Mucosa of descending colon (tissue), 3 donors: ENCODE measurements at places on chromosomes 1 and 21.
A peak's percentile ranks its signal among the peaks of the same experiment; 100 is the strongest.

DNA sequence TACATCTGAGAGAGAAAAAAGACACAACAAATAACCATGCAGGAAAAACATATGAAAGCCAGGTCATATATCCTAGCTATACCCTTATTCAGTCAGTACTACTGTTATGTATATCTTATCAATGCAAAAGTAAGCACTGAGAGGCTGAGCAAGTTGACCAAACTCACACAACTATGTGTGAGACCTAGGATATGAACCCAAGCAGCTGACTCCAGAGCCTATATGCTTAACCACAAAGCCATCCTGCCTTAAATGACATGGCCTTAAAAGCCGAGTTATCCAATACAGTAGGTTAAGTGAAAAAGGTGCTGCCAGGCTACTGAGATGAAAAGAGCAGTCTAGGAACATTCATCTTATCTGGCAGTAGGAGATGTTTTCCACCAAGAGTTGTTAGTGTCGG, 151.6 kb downstream of the RERE start:
- DNase-seq, result no peak

DNA sequence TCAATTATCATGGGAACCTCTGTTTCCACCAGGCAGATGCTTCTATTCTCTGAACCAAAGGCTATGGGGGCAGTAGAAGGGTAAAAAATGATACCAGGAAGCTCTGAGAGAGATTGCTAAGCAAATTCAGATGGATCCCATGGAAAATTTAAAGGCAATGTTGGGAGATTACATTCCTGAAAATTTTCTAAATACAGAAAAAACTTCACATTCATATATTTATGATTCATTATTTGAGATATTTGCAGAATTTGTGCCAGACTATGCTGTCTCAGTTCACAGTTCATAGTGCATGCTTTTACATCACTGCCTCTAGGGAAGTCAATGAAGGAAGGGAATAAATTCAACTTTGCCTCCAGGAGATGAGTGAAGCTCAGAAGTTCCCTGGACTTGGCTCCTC, 57.5 kb downstream of the KCNT2 start:
- no peak for DNase-seq

GRCh38 chr1:182713939-182714338, 29.6 kb upstream of the RGS8 start:
- DNase-seq, result no peak

- no peak for DNase-seq
These were observed 15.6 kb upstream of the ZMYM6 start for GRCh38 chr1:35047188-35047858.

- DNase-seq, result no peak
These were observed 2.3 kb upstream of the BACH1 start for GRCh38 chr21:29296446-29296845.

DNA sequence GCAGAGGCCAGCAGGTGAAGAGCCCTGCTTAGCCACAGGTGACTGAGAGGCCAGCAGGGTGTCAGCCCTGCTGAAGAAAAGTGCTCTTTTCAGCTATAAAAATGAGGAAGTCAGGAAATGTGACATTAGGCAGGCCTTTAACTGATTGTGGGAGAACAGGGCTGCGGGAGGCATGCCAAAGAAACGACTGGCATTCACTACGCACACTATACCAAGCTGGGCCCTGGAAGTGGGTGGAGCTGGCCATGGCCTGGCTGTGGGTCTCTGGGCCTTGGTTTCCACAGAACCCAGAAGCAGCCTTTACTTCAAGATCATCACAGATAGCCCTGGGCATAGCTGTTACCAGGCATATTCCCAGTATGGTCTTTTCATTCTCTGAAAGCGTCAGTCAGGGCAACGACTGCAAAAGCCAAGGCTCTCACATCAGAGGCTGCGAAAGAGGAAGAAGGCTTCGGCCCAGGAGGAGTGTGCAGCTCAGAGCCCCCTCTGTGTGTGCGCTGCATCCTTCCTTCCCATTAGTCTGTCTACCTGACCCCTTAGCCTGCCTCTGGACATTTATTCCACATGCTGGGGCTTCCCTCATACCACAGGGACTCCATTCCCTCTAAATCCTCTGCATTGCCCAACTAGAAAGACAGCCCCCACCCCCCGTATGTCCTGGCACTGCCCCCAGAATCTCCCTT, 14.3 kb downstream of the SLC2A1 start:
- peak; percentile 73 for DNase-seq

- DNase-seq, result peak; percentile 74
These were observed 10.1 kb upstream of the TFF1 start for GRCh38 chr21:42376338-42376982.

DNA sequence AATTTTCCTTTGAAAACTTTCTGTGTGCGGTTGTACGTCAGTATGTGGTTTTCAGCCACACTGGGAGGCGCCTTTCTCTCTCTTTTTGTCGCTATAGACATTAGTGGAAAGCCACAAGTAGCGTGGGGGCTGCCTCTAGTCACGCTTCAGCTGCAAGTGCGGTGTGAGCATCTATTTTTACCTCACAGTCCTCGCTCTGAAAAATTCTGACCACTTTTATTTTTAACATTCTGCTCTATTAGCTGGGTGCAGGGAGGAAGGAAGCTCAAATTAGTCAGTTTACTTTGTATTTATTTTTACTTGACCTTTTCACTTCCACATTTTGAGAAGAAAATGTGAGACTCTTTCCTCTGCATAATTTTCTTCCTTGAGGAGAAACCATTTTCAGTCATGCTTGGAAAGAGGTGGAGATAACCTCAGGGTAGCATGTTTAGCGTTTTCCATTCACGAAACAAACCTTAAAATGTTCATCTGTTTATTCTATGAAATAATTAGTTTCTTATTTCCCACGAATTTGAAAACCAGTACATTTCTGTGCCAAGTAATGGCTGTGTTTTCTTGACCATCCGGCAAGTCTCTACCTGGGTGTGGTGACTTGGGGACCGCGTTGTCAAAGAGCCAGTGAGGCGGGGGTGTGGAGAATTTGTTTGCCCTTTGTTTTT, 35.6 kb downstream of the ADARB1 start:
- DNase-seq, result no peak

GRCh38 chr1:46689356-46689755, 17.7 kb downstream of the TEX38 start:
- no peak for DNase-seq

GRCh38 chr1:6460301-6461050, 5.5 kb downstream of the TNFRSF25 start:
- DNase-seq, result peak; percentile 67

GRCh38 chr1:36091141-36091540, 2.4 kb downstream of the ADPRS start:
- no peak for DNase-seq

- no peak for DNase-seq
These were observed 30.6 kb upstream of the LYPD8 start for GRCh38 chr1:248786156-248786555.

DNA sequence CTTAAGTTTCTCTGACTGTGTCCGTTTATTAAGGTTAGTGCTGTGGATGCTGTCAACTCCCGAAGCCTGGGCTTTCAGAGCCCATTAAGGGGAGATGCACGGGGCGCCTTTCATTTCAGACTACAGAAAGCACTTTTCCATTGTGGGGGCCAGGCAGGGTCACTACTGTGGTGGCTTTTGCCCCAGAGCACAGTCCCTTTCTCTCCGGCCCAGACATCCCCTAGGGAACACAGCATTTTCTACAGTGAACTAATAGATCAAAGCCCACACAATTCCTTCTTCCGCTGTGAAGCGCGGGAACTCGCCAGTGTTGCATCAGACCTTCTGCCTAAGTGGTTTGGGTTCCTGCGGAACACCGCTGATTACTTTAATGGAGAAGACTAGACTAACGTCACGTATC, 26.8 kb upstream of the MAP1LC3C start:
- no peak for DNase-seq

DNA sequence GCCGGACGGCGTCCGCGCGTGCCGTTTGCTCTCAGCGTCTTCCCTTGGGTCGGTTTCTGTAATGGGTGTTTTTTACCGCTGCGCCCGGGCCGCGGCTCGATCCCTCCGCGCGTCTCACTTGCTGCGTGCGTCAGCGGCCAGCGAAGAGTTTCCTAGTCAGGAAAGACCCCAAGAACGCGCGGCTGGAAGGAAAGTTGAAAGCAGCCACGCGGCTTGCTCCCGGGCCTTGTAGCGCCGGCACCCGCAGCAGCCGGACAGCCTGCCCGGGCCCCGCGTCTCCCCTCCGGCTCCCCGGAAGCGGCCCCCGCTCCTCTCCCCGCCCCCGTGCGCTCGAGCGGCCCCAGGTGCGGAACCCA, 159.8 kb downstream of the RUNX1 start:
- peak; percentile 80 for DNase-seq

DNA sequence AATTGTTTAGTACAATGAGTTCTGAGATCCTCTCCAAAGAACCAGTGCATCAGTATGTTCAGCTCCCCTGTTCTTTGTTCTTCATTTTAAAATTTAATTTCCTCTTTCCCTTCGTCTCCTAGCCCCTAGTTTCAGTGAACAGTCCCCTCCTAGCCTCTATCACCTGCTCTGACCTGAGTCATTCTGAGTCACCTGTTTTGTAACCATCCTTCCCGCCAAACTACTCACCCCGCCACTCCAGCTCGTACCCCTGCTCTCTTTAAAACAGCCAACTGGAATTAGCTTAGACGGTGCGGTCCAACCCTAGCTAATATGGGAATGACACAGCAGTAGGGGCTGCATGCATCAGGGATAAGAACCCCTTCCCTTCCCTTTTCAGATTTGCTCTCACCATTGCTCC, 16.8 kb upstream of the ERVH48-1 start:
- DNase-seq, result no peak

- DNase-seq, result no peak
These were observed 84.8 kb upstream of the ATP1A1 start for GRCh38 chr1:116288201-116288598.

GRCh38 chr1:35725596-35725995, 6.9 kb upstream of the C1orf216 start:
- DNase-seq, result no peak

DNA sequence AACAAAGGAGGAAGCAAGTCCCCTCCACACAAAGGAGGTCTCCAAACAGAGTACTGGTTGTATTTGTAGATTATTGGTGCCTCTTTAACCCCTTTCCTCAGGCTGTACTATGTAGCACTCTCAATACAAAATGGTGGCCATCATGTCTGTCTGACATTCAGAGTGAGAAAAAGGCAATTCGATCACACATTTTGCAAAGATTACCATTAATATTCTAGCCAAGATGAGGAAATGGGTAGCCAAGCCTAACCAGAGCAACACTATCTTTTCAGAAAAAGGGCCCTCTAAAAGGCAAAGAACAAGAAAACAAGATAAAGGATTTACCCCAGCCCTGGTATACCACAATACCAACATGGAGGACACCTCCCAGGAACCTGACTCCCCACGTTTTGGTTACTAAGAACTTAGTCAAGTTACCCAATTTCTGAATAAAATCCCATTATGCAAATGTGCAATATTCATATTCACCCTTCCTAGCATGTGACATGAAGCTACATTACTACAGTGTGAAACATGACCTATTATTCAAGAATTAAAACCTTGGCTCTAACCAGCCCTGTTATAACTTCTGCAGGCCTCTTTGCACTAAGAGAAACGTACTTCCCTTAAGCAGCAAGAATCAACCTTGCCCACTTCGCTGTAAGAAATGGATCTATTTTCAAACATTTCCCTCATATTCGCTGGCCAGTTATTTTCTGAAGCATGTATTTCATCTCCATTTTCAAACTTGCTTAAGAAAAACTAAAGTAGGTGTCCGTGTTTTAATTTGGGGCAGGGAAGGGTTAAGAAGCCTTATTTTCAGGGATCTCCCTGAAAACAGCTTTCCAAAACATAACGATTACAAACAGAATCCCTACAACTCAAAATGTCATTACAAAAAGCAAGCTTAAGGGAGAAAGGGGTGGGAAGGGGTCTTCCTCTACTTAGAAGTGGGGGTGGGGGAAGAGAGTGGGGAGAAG, 2.1 kb downstream of the KDM5B start:
- no peak for DNase-seq

GRCh38 chr1:228317411-228317828, 89.2 kb downstream of the TRIM11 start:
- DNase-seq, result no peak

DNA sequence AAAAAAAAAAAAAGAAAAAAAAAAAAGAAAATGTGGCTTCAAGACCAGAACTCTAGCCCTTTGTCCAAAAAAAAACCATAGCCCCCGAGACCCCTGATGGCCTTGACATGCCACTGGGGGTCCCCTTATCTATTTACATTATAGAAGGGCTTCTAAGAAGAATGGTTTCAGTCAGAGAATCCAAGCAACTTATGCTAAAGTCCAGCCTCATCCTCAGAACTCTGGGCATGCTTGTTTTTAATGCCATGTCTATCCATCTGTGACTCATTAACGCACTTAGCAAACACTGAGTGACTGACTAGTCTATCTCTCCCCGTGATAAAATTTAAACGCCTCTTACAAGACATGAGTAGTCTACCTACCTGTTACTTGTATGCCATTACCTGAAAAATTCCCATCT, 29.3 kb downstream of the ERG start:
- DNase-seq, result no peak

DNA sequence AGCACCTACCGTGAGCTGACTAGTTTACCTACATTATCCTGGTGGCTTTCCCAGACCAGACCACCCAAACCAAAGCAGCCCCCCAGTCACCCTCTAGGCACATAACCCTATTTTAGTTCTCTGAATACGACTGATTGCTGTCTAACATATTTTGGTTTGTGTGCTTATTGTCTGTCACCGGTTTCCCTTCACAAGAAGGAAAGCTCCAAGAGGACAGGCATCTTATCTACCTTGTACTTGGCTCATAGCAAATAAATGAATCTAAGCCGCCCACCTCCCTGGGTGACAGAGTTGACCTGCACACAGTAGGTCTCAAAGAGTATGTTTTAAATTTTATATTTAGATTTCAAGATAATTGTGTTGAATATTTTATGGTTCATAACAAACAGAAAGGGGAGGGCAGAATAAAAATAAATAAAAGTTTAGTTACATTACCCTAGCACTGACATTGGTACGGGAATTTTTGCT, 904 bp upstream of the PRDX6 start:
- DNase-seq, result no peak

GRCh38 chr1:209732725-209733124, 23.1 kb upstream of the TRAF3IP3 start:
- DNase-seq, result no peak

DNA sequence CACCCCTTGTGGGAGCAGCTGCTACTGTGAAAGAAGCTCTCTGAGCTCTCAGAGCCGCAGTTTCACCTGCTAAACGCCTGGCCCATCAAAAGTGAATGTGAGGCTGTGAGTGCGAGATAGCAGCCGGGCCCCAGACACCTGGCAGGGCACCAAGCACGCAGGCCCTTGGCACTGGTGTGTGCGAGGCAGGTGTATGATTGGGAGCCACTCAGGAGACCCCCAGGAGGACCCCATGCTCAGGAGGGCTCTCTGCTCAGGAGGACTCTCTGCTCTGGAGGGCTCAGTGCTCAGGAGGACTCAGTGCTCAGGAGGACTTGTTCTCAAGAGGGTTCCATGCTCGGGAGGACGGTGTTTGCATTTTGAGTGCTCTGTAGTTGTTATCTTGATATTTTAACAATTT, 14.3 kb upstream of the ADARB1 start:
- DNase-seq, result no peak

- no peak for DNase-seq
These were observed 106.2 kb downstream of the PTPN14 start for GRCh38 chr1:214445199-214445598.

- peak; percentile 56 for DNase-seq
These were observed 195.2 kb downstream of the RHOU start for GRCh38 chr1:228930479-228930957.

- DNase-seq, result peak; percentile 64
These were observed 158.4 kb downstream of the TRABD2B start for GRCh38 chr1:47838562-47839432.

- no peak for DNase-seq
These were observed 106.4 kb downstream of the HMGB4 start for GRCh38 chr1:33970148-33970825.

GRCh38 chr1:183244466-183244865, 58.4 kb downstream of the LAMC2 start:
- peak; percentile 53 for DNase-seq
